Naive thymus-derived CD4-positive, alpha-beta T cell (primary cell): ENCODE measurements at places on chromosomes 16 and 17. TPM values are rescaled to one million over a fixed set of nuclear protein-coding genes. Genes with fewer than 3 reads are reported as not detected.

DNA sequence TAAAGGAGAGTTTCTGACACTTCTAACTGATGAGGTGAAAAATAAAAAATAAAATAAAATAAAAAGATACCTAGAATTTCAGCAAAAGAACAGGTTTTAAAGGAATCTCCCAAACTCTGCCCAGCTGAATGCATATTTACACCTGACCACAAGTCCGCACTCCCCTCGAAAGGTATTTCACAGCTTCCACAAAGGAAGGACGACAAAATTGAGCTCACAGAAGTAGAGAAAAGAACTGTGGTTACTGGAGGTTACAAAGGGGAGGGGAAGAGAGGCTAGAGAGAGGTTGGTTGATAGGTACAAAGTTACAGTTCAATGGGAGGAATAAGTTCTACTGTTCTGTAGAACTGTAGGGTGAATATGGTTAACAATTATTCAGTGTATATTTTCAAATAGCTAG is 5.0 kb downstream of the LITAF start:
- H3K4me1 ChIP-seq, result peaks cover 48% of the 10 kb centered on the region
- peak overlapping the region; percentile 94 for H3K27ac ChIP-seq
- H3K36me3 ChIP-seq, result no peaks in the 10 kb centered on the region

- no peak overlapping the region for H3K4me3 ChIP-seq
- no peak for DNase-seq
- H3K27me3 ChIP-seq, result no peaks in the 10 kb centered on the region
- no peaks in the 10 kb centered on the region for H3K4me1 ChIP-seq
Observed at GRCh38 chr17:3815122-3815521, 14.1 kb upstream of the ITGAE start.

DNA sequence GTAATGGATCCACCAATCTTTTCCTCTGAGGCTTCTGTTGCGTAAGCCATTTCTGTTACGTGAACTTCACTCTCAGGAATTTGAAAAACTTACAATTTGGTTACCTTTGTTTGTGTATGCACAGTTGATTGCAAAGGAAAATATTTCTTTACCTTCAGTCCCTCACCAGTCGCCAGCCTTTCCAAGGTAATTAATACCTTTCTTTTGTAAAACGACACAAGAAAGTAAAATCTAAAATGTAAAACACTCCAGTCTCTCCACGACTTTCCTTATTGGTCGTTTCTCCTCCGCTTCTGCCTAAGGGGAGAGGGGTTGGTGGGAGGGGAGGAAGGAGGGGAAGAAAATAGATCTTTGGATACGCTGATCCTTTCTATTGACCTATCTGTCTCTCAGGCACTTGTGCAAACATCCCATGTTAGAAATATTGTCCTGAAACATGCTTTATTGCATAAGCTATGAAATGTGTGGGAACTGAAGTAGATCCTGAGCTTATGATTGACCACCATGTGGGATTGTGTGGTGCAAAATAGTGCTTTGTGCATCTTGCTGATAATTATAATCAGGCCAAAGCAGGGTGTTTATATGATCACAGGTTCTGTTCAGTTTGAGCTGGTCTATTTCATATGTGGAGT is 32.4 kb upstream of the EFCAB13 start:
- no peak overlapping the region for H3K27ac ChIP-seq
- no peak overlapping the region for H3K4me3 ChIP-seq
- no peaks in the 10 kb centered on the region for H3K4me1 ChIP-seq
- no peaks in the 10 kb centered on the region for H3K36me3 ChIP-seq
- no peaks in the 10 kb centered on the region for H3K27me3 ChIP-seq

DNA sequence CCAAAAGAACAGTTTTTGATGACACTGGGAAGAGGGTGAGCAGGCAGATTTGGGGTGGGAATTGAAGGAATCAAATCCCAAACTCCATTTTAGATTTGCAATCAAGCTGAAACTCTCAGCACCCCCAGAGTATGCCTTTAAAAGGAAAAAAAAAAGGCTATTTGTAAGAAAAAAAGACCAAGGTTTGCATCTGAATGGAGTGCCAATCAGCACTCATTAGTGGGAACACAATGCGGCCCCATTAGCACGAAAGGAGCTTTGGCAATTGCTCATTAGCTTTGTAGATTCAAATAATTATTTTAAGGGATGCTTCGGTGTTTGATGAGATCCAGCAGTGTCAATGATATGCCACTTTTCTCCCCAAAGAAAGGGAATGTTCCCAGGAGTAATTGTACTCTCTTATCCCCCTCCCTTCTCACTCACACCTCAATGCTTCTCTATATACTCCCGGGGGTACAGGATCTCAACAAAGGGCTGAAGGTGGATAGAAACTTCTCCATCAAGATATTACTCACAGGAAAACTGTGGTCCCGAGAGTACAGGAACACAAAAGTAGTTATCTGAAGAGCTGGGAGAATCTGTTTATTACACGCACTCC is 32.2 kb downstream of the CHP2 start:
- H3K36me3 ChIP-seq, result no peaks in the 10 kb centered on the region
- no peaks in the 10 kb centered on the region for H3K27me3 ChIP-seq
- H3K27ac ChIP-seq, result no peak overlapping the region
- H3K4me3 ChIP-seq, result no peak overlapping the region
- no peaks in the 10 kb centered on the region for H3K4me1 ChIP-seq

- H3K27ac ChIP-seq, result no peak overlapping the region
- H3K4me3 ChIP-seq, result no peak overlapping the region
- no peak for DNase-seq
- no peaks in the 10 kb centered on the region for H3K4me1 ChIP-seq
Observed at GRCh38 chr17:76540381-76541300, 797 bp downstream of the PRCD start.

The PRSS21 gene
- 11.2 TPM for polyA plus RNA-seq

DNA sequence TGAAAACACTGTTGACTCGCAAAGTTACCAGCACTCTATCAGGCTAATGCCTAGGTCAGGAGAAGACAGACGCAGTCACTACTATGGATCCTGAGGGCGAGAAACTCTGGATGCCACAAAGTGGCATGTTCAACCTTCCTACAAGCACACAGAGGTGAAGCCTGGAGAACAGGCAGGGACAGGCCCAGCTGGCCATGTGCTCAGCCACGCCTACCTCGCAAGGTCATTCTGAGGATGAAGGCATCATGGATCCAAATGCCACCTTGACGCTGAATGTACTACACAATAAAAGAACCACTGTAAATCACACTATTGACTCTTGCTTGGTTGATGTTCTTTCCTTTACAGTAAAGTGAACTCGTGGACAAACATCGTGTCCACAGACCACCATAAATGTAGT is 85.8 kb downstream of the ANKRD11 start:
- no peaks in the 10 kb centered on the region for H3K27me3 ChIP-seq
- H3K4me3 ChIP-seq, result no peak overlapping the region
- DNase-seq, result no peak
- H3K36me3 ChIP-seq, result no peaks in the 10 kb centered on the region
- peak overlapping the region; percentile 63 for H3K27ac ChIP-seq
- peaks cover 61% of the 10 kb centered on the region for H3K4me1 ChIP-seq

DNA sequence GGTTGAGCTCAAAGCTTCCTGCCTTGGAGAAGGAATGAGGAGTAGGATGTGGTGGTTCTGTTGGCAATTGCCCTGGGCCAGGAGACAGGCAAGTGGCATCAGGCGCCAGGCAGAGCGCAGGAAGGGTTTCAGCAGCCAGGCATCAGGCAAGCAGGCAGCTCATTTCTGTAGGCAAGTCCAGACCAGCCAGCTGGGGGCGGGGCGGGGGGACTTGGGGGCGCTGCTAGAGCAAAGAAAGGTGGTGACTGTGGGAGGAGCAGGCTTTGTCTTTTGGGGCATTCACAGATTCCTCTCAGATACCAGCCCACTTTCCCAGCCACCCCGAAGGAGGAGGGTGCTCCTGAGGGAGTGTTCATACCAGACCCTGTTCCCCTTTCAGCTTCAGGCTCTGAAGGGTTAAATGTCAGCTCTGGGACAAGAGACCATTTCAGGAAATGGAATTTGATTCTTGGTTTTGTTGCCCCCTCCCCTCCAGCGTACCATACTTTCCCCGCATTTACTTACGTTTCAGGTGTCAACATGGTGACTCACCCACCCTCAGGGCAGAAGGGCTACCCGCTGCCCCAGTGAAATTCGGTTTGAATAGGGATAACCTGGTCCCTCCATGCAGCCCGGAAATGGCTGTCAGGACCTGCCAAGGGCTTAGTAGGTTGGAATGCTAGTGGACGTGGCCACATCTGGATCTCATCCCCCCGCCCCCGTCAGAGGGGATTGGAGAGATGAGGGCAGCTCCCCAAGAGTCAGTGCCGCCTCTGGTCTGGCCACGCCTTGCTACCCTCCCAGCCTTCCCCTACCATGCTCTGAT is 13.2 kb downstream of the NGFR start:
- no peak overlapping the region for H3K4me3 ChIP-seq
- DNase-seq, result no peak
- no peaks in the 10 kb centered on the region for H3K4me1 ChIP-seq

The ATP6V0D1 gene
- polyA plus RNA-seq, result 102 TPM

The CORO6 gene
- polyA plus RNA-seq, result 0.35 TPM

DNA sequence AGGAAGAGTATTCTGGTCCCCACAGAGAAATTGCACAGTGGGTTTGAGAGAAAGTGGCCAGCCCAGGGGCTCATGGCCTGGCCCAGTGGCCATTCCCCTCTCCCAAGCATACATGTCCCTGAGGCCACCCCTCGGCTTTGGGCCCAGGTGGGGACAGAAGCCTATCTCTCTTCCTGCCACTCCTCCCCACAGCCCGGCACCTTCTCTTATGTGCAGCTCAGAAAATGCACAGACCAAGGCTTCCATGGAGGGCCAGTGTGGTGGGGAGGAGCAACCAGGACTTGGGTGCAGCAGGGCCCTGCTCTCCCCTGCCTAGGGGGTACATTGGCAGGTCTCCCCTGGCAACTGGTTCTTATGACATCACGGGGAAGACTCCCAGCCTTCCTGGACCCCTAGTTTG is at the start of gene C16orf90:
Gene C16orf90 (minus strand): TSS at position 314 of the 400 bp plus-strand sequence. CDS start 68 bp downstream, at position 246.
- peaks cover 4% of the 10 kb centered on the region for H3K4me1 ChIP-seq
- no peak within 1 kb of the TSS for H3K4me3 ChIP-seq
- H3K27ac ChIP-seq, result no peak within 1 kb of the TSS

The CDIPT gene
- 96.3 TPM for polyA plus RNA-seq

- no peak overlapping the region for H3K4me3 ChIP-seq
- H3K27ac ChIP-seq, result no peak overlapping the region
- no peaks in the 10 kb centered on the region for H3K36me3 ChIP-seq
- H3K27me3 ChIP-seq, result no peaks in the 10 kb centered on the region
- H3K4me1 ChIP-seq, result peaks cover 6% of the 10 kb centered on the region
Observed at GRCh38 chr17:78970834-78971755, 8.6 kb downstream of the LGALS3BP start.

The SCN4A gene
- not detected for polyA plus RNA-seq

The FOXC2 gene
- polyA plus RNA-seq, result not detected

GRCh38 chr17:37642681-37643080 is 565 bp downstream of the DDX52 start:
- H3K4me1 ChIP-seq, result peaks cover 10% of the 10 kb centered on the region
- H3K36me3 ChIP-seq, result peaks cover 13% of the 10 kb centered on the region
- H3K4me3 ChIP-seq, result peak overlapping the region; percentile 89
- H3K27me3 ChIP-seq, result peaks cover 9% of the 10 kb centered on the region
- DNase-seq, result no peak

The TBC1D28 gene
- not detected for polyA plus RNA-seq

The TBKBP1 gene
- not detected for polyA plus RNA-seq

- no peak overlapping the region for H3K4me3 ChIP-seq
- no peaks in the 10 kb centered on the region for H3K4me1 ChIP-seq
Observed at GRCh38 chr16:49526860-49527365, 153.3 kb downstream of the C16orf78 start.

DNA sequence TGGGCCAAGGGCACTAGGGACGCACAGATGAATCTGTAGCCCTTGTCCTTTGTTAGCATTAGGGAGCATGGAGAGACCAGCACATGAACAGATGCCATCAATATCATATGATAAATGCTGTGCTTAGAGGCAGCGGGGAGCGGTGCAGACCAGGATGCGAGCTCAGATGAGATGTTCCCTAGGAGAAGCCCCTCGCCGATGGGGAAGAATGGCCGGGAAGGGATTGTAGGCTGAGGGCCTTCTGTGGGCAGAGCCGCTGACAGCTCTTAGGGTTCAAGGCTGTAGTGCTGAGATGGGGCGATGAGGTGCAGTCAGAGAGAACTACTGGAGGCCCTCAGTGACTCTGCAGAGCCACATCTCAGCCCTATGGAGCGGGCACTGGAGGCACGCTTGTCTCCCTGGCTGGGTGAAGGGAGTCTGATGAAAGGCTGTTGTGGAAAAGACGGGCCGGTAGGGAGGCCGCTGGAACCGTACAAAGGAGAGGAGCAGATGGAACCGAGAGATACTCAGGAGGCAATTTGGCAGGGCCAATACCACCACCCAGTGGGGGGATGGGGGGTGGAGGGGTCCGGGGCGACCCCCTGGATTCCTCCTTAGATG is 66.3 kb upstream of the ENDOV start:
- H3K4me3 ChIP-seq, result no peak overlapping the region
- peaks cover 100% of the 10 kb centered on the region for H3K36me3 ChIP-seq
- no peaks in the 10 kb centered on the region for H3K27me3 ChIP-seq
- no peaks in the 10 kb centered on the region for H3K4me1 ChIP-seq
- no peak overlapping the region for H3K27ac ChIP-seq

- H3K4me3 ChIP-seq, result no peak overlapping the region
- H3K4me1 ChIP-seq, result no peaks in the 10 kb centered on the region
- no peaks in the 10 kb centered on the region for H3K36me3 ChIP-seq
- no peaks in the 10 kb centered on the region for H3K27me3 ChIP-seq
- no peak overlapping the region for H3K27ac ChIP-seq
Observed at GRCh38 chr16:19748389-19749168, 30.5 kb downstream of the IQCK start.

The LGALS3BP gene
- polyA plus RNA-seq, result 116 TPM

DNA sequence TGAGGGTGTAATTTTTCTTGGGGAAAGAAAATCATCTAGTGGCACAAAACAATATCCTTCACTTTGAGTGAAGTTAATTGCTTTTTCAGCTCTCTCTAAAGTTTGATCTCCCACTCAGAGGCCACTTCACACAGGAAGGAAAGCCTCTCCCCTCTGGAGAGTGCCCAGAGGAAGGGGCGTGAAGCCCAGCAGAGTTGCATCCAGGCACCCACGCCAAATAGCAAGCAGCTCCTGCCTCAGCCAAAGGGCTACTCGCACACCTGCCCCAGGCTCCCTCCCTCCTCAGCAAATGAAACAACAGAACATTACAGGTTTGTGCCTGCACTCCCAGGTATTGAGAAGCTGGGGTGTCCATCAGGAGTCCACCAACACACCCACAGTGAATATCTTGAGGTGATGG is 183.0 kb upstream of the RPL38 start:
- DNase-seq, result no peak
- H3K27me3 ChIP-seq, result no peaks in the 10 kb centered on the region
- H3K4me1 ChIP-seq, result no peaks in the 10 kb centered on the region
- no peaks in the 10 kb centered on the region for H3K36me3 ChIP-seq
- no peak overlapping the region for H3K4me3 ChIP-seq
- H3K27ac ChIP-seq, result no peak overlapping the region
